ENCODE measurements at places on chromosomes 13 and 19.

GRCh38 chr13:92224052-92224821, 825.8 kb downstream of the GPC5 start:
- DNase-seq: no peak

DNA sequence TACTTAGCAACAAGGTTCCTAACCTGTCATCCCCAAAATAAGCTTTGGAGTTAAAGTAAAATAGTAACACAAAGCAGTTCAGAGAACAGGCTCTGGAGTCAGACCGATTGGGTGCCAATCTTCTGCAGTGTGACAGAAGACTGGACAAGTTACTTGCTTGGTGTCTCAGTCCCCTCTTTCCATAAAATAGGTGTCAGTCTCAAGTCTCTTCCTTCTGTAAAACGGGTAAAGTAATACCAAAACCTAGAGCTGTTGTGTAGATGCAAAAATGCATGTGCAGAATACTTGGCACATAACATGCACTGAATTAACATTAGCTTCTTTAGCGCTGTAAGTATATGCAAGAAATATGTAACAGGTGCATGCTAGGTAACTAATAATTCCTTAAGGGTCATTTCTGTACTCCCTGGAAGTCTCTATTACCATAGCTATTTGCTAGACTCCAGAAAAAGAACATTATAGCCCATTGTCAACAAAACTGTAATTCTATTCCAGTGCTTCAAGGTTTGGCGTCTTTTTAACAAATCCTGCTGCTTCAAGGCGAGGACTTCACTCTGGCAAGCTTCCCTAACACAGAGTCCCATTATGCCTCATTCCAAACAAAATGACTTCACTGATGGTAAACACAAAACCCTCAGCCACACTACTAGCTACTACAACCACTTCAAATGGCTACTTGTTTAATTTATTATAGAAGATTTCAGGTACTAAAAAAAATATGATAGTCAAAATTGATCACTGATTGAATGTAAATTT, 32.8 kb downstream of the ELF1 start:
- no peak for DNase-seq

GRCh38 chr13:39910041-39910440, 254.6 kb downstream of the COG6 start:
- DNase-seq: no peak

DNA sequence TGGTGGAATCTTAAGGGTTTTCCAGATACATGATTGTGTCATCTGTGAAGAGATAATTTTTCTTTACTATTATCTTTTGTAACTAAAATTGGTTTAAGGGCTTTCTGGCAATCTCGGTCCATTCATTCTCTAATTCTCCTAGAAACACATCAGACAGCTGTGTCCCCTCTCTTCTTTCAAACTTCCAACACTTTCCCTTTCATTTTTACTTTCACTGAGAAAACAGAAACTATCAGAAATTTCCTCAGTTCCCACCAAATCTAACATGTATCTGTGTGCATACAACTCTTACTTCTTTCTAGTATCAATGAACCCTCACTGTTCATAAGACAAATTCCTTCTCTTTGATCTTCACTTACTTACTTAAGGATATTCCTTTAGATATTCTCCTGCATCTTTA, 40.2 kb downstream of the KCNRG start:
- DNase-seq: no peak

DNA sequence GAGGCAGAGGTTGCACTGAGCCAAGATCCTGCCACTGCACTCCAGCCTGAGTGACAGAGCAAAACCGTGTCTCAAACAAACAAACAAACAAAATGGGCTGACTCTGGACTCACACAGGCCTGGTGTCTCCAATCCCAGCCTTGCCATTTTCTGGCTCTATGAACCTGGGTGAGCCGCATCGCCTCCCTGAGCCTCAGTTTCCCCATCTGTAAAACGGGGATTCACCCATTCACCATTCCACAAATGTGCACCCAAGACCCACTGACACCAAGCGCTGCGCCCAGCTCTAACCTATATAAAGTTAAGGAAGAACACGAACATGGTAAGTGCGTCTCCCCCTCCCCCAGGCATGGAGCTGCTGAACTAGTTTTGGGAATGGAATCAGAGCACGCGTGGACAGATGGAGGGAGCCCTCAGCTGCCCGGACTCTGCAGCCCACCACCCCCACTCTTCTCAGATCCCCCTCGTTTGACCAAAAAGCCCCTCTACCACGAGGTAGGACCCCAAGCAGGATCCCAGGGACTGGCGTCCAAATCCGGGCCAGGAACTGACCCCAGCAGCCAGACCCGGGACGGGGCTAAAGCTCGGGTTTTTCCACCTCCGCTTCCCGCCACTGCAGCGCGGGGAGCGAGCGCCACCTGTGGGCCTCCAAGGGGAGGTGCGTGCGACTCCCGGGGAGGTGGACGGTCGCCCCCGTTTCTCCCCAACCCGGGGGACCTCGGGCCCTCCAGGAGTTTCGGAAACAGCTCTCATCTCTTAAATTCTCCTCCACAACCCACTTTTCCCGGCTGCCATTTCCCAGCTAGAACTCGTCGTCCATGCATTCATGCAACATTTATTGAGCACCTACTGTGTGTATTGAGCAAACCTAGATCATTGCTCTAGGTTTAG, 33.0 kb upstream of the ADGRE5 start:
- peak; percentile 64 for DNase-seq

GRCh38 chr19:6739883-6740588, 556 bp downstream of the TRIP10 start:
- DNase-seq: no peak

GRCh38 chr19:18777301-18778075, 13.6 kb downstream of the COMP start:
- no peak for DNase-seq

- DNase-seq: peak; percentile 80
These were observed 26.5 kb upstream of the HOMER3 start for GRCh38 chr19:18967358-18968146.

- no peak for DNase-seq
These were observed 434.4 kb upstream of the NBEA start for GRCh38 chr13:34507630-34508029.

DNA sequence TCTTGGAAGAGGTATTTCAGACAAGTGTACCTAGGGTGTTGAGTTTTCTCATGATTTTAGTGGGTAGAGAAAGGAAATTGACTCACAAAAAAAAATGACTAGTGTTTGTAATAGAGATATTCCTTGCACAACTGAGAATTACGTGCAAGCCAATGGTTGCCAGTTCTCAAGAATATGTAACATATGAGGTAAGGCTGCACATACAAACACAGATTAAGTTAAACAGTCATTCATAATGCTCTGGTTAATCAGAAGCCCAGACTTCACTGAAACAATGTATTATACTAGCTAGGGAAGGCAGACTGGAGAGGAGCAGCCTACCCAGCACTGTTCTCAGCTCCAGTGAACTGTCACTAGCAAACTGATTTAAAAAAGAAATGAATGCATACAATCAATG, 418.3 kb downstream of the DIAPH3 start:
- no peak for DNase-seq

DNA sequence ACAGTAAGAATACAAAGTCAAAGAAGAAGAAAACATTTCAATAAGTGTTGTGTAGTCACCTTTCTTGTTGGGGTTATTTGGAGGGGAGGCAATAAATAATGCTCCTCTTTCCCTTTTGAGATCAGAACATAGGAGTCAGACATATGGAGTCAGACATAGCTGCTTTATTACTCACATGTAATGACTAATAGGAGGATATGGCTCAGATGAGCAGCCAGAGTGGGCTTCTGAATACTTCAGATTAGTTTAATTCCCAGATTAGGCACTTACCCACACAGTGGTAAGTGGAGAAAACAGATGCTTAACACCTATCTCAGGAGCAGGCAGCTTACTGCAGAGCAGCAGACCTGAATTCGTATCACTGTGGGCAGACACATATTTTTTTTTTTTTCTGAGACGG, 31.7 kb upstream of the C1QTNF9B start:
- no peak for DNase-seq

- peak; percentile 54 for DNase-seq
These were observed 1820.8 kb downstream of the UQCRFS1 start for GRCh38 chr19:27392027-27392632.

DNA sequence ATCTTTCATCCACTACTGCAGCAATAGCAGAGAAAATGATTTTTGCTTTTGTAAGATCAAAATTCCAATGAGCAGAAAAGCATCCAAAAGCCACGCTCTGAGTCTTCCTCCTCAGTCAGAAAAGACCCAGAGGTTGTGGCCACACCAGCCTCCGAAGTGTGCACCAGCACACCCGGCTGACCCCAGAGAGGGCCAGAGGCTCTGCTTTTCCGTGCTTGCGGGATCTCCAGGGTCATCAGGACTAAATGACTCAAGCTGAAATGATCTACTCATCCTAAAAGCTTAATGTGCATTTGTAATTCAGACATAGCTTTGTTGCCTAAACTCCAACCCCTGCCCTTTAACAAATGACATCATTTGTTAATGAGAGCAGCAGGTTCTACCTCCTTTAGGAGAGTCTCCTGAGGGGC, 16.5 kb downstream of the RXFP2 start:
- no peak for DNase-seq

DNA sequence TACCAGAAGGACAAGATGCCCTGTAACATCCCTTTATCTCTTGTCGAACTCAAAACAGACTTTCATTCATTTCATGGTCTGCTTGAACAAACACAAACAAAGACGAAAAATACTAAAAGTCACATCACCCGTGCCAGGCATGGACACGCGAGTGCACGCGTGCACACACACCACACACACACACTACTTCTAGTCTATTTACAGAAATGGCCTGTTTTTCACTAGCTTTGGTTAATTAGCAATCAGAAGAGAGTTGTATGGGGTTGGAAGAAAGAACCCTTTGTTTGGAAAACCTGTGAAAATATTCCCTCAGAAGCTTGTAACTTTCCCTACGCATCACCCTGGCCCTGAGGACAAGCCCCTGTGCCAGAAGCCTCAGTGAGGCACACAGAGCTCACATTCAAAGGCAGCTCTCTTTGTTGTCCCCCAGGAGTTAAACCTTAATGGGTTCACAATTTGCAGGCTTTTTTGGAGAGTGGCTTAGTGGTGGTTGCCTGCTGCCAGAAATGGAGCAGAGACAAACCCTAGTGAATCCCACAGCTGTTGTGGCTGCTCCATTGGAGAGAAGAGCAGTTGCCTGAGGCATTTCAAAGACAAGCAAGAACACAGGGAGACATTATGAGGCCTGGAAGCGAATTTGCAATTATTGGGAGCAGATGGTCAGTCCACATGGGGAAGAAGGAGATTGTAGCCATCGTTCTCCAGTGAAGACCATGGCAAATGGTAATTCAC, 55.9 kb downstream of the STARD13 start:
- DNase-seq: no peak

Data from right atrium auricular region (tissue), 2 donors.